ENCODE measurements at places on chromosomes 12 and 14. TPM values are rescaled to one million over a fixed set of nuclear protein-coding genes. Genes with fewer than 3 reads are reported as not detected.

- peaks cover 31% of the 10 kb centered on the region for H3K4me1 ChIP-seq
- H3K27me3 ChIP-seq = no peaks in the 10 kb centered on the region
- H3K27ac ChIP-seq = peak overlapping the region; percentile 86
- H3K4me3 ChIP-seq = peak overlapping the region; percentile 72
- H3K36me3 ChIP-seq = peaks cover 60% of the 10 kb centered on the region
- DNase-seq = peak; percentile 36
These were observed 6.5 kb downstream of the NECAP1 start for GRCh38 chr12:8088574-8088973.

Gene SPTB
- 0.05 TPM for total RNA-seq

Gene LBHD2
- total RNA-seq = not detected

DNA sequence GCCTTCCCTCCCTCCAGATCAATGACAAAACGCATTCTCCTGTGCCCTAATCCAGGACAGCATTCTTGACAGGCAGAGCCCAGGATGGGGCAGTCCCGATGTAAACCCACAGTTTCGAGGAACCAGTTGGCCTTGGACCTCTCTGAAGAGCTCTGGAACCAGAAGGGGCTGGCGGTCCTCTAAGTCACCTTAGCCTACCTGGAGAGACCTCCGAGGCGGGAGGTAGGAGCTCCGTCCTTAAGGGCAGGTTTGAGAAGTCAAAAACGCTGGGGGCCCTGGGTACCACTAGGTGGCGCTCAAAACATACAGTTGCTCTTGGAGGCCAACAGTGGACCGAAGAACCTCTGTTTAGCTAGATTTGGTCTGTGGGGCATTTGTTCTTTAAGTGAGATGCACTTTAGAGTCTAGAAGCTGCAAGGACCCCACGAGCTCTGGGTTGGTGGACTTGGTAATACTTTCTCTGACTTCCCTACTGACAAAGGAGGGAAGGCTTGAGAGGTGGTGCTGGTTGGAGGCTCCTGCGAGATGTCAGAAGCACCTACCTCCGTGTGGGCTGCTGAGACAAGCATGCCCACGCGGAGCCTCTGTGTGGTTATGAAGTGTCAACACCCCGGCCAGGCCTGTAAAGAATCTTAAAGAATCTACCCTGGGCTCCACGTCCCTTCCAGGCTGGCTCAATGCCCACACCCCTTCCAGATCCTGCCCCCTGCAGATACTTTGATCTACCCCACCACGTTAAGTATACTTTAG, 74.8 kb upstream of the CHST11 start:
- H3K4me1 ChIP-seq = peaks cover 13% of the 10 kb centered on the region
- H3K4me3 ChIP-seq = no peak overlapping the region
- no peaks in the 10 kb centered on the region for H3K36me3 ChIP-seq
- H3K27ac ChIP-seq = no peak overlapping the region
- H3K27me3 ChIP-seq = peaks cover 9% of the 10 kb centered on the region

Gene SLC5A8
- total RNA-seq = not detected

DNA sequence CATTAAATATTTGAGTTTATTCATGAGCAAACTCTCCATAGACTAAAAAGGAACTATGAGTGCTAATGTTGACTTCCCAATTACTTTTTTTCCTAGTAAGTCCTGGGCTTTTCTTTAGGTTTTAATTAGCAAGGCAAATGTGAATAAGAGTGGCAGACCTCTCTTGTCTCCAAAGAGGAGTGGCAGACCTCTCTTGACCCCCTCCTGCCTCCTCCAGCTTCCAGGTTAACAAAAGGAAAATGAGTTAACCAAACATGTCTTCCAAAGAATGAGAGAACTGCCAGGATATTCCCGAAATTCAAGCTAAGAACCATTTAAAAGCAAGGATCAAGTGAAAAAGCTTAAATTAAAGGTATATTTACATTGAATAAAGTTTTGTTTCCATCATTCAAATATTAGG, 253.2 kb downstream of the MDGA2 start:
- H3K4me1 ChIP-seq = no peaks in the 10 kb centered on the region
- no peaks in the 10 kb centered on the region for H3K36me3 ChIP-seq
- no peaks in the 10 kb centered on the region for H3K27me3 ChIP-seq
- no peak overlapping the region for H3K27ac ChIP-seq
- no peak for DNase-seq

GRCh38 chr14:50362764-50363713, 33.6 kb downstream of the CDKL1 start:
- H3K27ac ChIP-seq = peak overlapping the region; percentile 88
- peak; percentile 41 for DNase-seq

GRCh38 chr14:103386713-103387329, 1.6 kb downstream of the MARK3 start:
- H3K27ac ChIP-seq = peak overlapping the region; percentile 93
- no peaks in the 10 kb centered on the region for H3K27me3 ChIP-seq
- H3K36me3 ChIP-seq = peaks cover 11% of the 10 kb centered on the region
- DNase-seq = no peak

DNA sequence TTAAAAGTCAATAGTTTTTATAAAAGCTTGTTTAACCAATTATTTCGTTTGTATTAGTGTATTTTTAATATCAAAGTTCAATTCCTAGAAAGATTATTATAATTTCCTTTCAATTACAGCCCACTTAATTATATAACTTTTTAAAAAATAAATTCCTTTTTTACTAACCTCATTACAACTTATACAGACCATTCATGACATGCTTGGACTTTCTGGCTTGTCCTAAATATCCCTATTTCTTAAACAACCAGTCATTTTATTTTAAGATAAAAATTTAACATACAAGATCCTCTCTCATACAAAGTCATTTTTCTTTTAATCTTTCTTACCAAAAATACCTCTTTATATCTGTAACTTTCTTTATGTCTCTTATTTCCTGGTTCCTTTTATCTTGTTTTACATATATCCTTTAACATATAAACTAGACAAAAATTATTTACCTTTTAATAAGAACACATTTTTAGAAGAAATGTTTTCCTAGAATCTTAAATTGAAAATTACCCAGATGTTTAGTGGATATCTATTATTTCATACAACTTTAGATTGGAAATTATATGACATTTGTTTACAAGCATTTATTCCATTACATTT, 10.4 kb upstream of the TMEM263 start:
- no peaks in the 10 kb centered on the region for H3K4me1 ChIP-seq
- no peak for DNase-seq
- H3K4me3 ChIP-seq = no peak overlapping the region
- no peak overlapping the region for H3K27ac ChIP-seq
- H3K36me3 ChIP-seq = peaks cover 3% of the 10 kb centered on the region

Gene CPNE8
- total RNA-seq = 5.0 TPM

Gene OTX2
- not detected for total RNA-seq

- no peak overlapping the region for H3K4me3 ChIP-seq
- H3K36me3 ChIP-seq = no peaks in the 10 kb centered on the region
- H3K4me1 ChIP-seq = peaks cover 7% of the 10 kb centered on the region
- no peaks in the 10 kb centered on the region for H3K27me3 ChIP-seq
- no peak for DNase-seq
These were observed 1442.0 kb downstream of the AACS start for GRCh38 chr12:126507231-126507630.

Gene KRT79
- total RNA-seq = not detected

DNA sequence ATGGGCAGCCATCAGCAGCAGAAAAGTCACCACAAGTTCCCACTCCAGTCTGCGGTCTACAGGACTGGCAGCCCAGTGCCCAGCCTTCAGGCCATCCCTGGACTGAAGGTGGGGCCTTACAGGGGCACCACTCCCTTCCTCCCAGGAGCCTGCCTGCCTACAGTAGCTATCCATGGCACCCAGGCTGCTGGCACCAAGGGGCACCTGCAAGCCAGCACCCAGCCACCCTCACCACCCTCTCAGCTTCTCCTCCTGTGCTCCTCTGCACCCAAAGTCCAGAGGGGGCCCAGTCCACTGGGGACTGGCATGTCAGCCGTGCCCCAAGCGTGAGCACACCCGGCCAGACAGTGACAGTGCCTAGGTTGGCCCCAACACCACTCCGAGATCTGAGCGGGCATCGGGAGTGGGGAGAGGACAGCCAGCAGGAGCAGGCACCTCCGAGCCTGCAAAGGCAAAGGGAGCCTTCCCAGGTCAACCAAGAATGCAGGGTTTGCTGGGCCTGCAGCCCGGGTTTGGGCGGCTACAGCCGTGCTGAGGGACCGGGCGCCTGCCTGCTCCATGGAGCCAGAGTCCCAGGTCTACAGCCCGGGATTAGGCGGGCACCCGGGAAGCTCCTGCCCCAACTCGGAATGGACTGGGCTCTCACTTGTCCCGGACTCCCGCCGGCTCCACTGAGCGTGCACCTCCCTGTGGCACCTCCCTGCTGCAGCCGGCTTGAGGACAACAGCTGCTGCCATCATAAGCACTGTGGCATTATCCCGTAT, 8.1 kb upstream of the OR6C65 start:
- H3K4me1 ChIP-seq = no peaks in the 10 kb centered on the region
- no peak for DNase-seq
- no peak overlapping the region for H3K27ac ChIP-seq
- no peaks in the 10 kb centered on the region for H3K27me3 ChIP-seq
- no peaks in the 10 kb centered on the region for H3K36me3 ChIP-seq

DNA sequence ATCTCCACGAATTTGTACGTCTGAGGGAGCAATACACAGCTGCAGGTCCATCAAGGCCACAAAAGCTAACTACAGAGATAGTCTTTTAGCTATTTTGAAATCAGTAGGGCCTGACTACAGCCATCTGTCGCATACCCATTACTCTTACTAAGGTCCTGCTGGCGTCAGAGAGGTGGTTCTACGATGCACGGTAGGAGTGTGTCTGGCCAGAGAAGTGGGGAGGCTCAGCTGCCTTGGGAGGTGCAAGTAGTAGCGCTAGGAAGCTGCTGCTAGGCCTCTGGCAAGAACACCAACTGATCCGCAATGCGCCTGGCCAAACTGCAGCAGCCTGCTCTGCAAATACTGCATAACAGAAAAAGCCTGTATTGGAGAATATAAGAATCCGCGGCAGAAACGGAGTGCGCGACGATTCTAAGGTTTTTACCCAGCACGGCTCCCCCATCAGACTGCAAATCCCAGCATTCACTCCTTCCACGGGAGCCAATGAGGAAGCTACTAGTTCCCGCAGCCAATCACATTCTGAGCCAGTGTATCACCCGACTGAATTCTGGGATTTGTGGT, 743 bp upstream of the CAND1 start:
- peak; percentile 86 for DNase-seq
- H3K27ac ChIP-seq = peak overlapping the region; percentile 99

Gene PMEL
- 0.32 TPM for total RNA-seq

DNA sequence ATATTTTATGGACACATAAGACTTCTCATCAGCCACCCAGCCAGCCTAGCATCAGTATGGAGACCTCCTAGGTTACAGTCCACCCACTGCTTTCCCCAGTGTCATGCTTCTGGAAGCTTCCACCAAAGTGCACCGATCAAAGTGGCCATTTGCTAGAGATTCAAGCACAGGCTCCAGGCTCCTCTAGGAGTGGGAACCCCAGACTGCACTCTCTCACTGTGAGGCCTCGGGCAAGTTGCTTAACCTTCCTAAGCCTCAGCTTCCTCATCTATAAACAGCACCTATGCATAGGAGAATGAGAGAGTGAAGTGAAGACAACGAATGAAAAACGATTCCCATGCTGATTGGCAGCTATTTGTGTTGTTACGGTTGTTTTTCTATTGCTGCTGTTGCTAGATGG, 94.4 kb downstream of the DICER1 start:
- H3K27ac ChIP-seq = no peak overlapping the region
- H3K36me3 ChIP-seq = no peaks in the 10 kb centered on the region
- H3K4me1 ChIP-seq = peaks cover 6% of the 10 kb centered on the region
- H3K27me3 ChIP-seq = no peaks in the 10 kb centered on the region
- no peak for DNase-seq
- no peak overlapping the region for H3K4me3 ChIP-seq

DNA sequence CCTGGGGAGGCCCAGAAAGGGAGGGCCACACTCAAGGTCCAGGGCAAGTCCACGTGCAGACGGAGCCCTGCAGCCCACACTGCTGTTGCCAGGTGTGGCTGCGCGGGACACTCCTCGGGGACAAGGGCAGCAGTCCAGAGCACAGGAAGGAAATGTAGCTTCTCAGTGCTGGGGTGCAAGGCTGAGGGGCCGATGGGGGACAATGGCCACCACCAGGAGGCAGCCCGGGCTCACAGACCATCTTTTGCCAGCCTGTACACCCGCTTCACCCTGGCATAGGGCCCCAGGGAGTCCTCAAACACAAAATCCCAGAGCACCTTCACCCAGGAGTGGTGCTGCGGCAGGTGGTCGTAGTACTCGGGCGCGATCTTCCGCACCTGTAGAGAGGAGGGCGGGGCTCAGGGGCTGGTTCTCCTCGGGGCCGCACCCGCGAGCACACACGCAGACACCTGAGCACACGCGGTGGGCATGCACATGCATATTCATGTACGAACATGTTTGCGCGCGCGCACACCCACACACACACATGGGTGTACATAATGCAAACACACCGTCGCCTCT, 12.8 kb downstream of the DEGS2 start:
- H3K27me3 ChIP-seq = no peaks in the 10 kb centered on the region
- H3K4me1 ChIP-seq = peaks cover 3% of the 10 kb centered on the region
- DNase-seq = no peak
- H3K4me3 ChIP-seq = no peak overlapping the region
- peaks cover 16% of the 10 kb centered on the region for H3K36me3 ChIP-seq

Gene STX2
- 19.6 TPM for total RNA-seq

DNA sequence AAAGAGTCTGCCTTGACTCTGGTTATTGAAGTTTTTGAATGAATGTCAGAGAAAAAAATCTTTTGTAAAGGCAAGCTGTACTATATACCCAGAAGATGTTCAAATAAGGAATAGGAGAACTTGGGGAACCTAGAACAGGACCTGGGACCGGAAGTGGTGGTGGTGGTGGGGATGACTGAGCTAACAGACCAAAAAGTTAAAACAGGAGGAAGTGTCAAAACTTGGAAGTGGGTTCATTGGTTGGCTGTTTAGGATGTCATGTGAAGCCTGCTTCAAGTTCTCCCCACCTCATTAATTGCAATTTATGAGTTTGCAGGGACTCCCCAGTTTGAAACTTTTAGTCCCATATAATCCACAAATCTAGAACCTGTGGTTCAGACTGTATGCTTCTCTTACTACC, 26.2 kb downstream of the PLXNC1 start:
- H3K27me3 ChIP-seq = no peaks in the 10 kb centered on the region
- DNase-seq = peak; percentile 25
- H3K27ac ChIP-seq = peak overlapping the region; percentile 21
- peaks cover 42% of the 10 kb centered on the region for H3K36me3 ChIP-seq
- peaks cover 54% of the 10 kb centered on the region for H3K4me1 ChIP-seq

Gene NPAS3
- total RNA-seq = not detected

Gene P2RX2
- total RNA-seq = not detected

- H3K4me1 ChIP-seq = no peaks in the 10 kb centered on the region
- H3K27me3 ChIP-seq = no peaks in the 10 kb centered on the region
- no peak overlapping the region for H3K27ac ChIP-seq
- DNase-seq = no peak
These were observed 23.6 kb downstream of the TCHP start for GRCh38 chr12:109923481-109924245.

Gene TMEM132D
- not detected for total RNA-seq

- H3K36me3 ChIP-seq = no peaks in the 10 kb centered on the region
- H3K27ac ChIP-seq = no peak overlapping the region
- H3K4me1 ChIP-seq = no peaks in the 10 kb centered on the region
These were observed 269.0 kb downstream of the SLC15A4 start for GRCh38 chr12:128554546-128555304.

- H3K4me3 ChIP-seq = no peak overlapping the region
- no peak overlapping the region for H3K27ac ChIP-seq
- no peaks in the 10 kb centered on the region for H3K36me3 ChIP-seq
These were observed 13.6 kb downstream of the DAAM1 start for GRCh38 chr14:59202031-59202430.

Gene ACYP1
- 42.8 TPM for total RNA-seq

Gene ZC3H14
- total RNA-seq = 60.3 TPM

- H3K4me3 ChIP-seq = peak overlapping the region; percentile 87
- H3K4me1 ChIP-seq = peaks cover 48% of the 10 kb centered on the region
- no peak for DNase-seq
- H3K27ac ChIP-seq = peak overlapping the region; percentile 81
- H3K27me3 ChIP-seq = no peaks in the 10 kb centered on the region
- H3K36me3 ChIP-seq = peaks cover 36% of the 10 kb centered on the region
These were observed 544 bp upstream of the TDP1 start for GRCh38 chr14:89955022-89955744.
